ENCODE measurements at places on chromosomes 1 and 21.

GRCh38 chr1:198116469-198116868 lies 40.3 kb upstream of the NEK7 start:
- no peak overlapping the region for H3K4me3 ChIP-seq
- H3K36me3 ChIP-seq, result no peaks in the 10 kb centered on the region
- H3K27me3 ChIP-seq, result peaks cover 5% of the 10 kb centered on the region
- DNase-seq, result no peak
- no peaks in the 10 kb centered on the region for H3K4me1 ChIP-seq

- no peak overlapping the region for H3K4me3 ChIP-seq
- H3K4me1 ChIP-seq, result peaks cover 41% of the 10 kb centered on the region
Observed at GRCh38 chr1:32989160-32990050, 24.8 kb upstream of the RNF19B start.

GRCh38 chr1:212710566-212710965 lies 10.9 kb upstream of the BATF3 start:
- H3K4me1 ChIP-seq, result no peaks in the 10 kb centered on the region
- DNase-seq, result no peak
- no peaks in the 10 kb centered on the region for H3K27me3 ChIP-seq
- no peak overlapping the region for H3K4me3 ChIP-seq

- no peaks in the 10 kb centered on the region for H3K4me1 ChIP-seq
- H3K27ac ChIP-seq, result no peak overlapping the region
- DNase-seq, result no peak
- no peak overlapping the region for H3K4me3 ChIP-seq
- no peaks in the 10 kb centered on the region for H3K27me3 ChIP-seq
Observed at GRCh38 chr1:69932760-69933159, 272.6 kb downstream of the LRRC40 start.

GRCh38 chr1:61808968-61809367 lies 66.7 kb downstream of the PATJ start:
- H3K27ac ChIP-seq, result no peak overlapping the region
- no peaks in the 10 kb centered on the region for H3K4me1 ChIP-seq
- no peaks in the 10 kb centered on the region for H3K27me3 ChIP-seq

Data from memory B cell (primary cell).